Activated T-helper 1 cell treated with anti-CD3 and anti-CD28 coated beads, Interleukin-12 subunit alpha, Interleukin-12 subunit beta, Interleukin-2, Interleukin-4 antibody, amounts not matched to agents 30 ng/mL and 10 ng/mL and 1 ng/mL, durations not matched to agents 14 hours and 24 hours and 36 hours (primary cell): ENCODE measurements at places on chromosomes 12 and 14. TPM values are rescaled to one million over a fixed set of nuclear protein-coding genes. Genes with fewer than 3 reads are reported as not detected.

GRCh38 chr14:101605836-101606235, 44.5 kb downstream of the DIO3 start:
- no peak for DNase-seq
- no peak overlapping the region for H3K27ac ChIP-seq
- peaks cover 27% of the 10 kb centered on the region for H3K27me3 ChIP-seq
- no peaks in the 10 kb centered on the region for H3K36me3 ChIP-seq
- H3K4me1 ChIP-seq: peaks cover 6% of the 10 kb centered on the region

CPNE6 gene
- total RNA-seq: not detected in 2 replicates

DNA sequence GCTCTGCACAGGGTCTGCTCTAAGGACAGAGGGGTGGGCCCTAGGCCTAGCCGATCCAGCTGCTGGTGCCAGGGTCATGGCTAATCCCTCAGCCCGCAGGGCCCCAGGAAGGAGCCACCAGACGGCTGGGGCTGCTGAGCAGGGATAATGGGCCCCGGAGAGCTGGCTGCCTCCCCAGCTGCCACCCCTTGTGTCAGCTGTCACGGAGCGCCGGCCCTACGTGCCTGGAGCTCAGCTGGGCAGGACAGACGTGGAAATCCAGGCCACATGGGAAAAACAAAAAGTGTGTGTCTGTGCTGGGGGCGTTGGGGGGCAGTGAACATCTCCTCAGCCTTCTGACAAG, 36.2 kb downstream of the CHGA start:
- no peak overlapping the region for H3K27ac ChIP-seq
- H3K36me3 ChIP-seq: no peaks in the 10 kb centered on the region
- no peak overlapping the region for H3K4me3 ChIP-seq
- no peak for DNase-seq
- no peaks in the 10 kb centered on the region for H3K4me1 ChIP-seq
- no peaks in the 10 kb centered on the region for H3K27me3 ChIP-seq

GRCh38 chr12:65287426-65287825, 8.9 kb downstream of the MSRB3 start:
- H3K4me3 ChIP-seq: no peak overlapping the region
- H3K4me1 ChIP-seq: no peaks in the 10 kb centered on the region
- no peaks in the 10 kb centered on the region for H3K36me3 ChIP-seq

DTX1 gene
- 0.29 TPM in 2 replicates for total RNA-seq
